Renal cortical epithelial cell (primary cell): ENCODE measurements at places on chromosomes 3 and 15.

- DNase-seq, result peak; percentile 44
Observed at GRCh38 chr3:60609446-60609845, 641.8 kb downstream of the FHIT start.

GRCh38 chr3:177680472-177680821 is 483.2 kb upstream of the TBL1XR1 start:
- peak; percentile 61 for DNase-seq

GRCh38 chr3:38989917-38990510 is 61.7 kb downstream of the SCN11A start:
- DNase-seq, result no peak

- no peak for DNase-seq
Observed at GRCh38 chr3:161406594-161407555, 35.6 kb upstream of the SPTSSB start.

- DNase-seq, result peak; percentile 13
Observed at GRCh38 chr15:60259469-60259868, 138.3 kb downstream of the ANXA2 start.

- peak; percentile 87 for DNase-seq
Observed at GRCh38 chr15:62752657-62753517, 289.7 kb upstream of the TPM1 start.

DNA sequence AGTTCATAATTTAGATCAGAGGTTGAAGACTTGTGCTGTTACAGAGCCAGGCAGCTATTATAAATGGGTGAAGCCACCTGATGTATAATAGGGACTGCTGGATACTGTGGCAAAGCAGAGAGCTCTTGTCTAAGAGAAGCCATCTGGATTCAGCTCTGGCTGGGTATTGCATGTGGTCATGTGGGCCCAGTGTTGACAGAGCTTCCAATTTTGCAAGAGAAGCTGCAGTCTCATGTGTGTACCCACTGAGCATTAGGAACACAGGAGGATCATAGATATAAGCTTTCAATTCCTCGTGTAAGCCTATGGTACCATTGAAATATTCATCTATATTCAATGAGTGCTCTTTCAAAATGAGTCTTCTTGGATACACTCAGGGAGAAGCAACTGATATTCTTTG is 303.9 kb upstream of the SLCO3A1 start:
- DNase-seq, result no peak

GRCh38 chr3:102529452-102529851 is 94.6 kb downstream of the ZPLD1 start:
- DNase-seq, result peak; percentile 54

DNA sequence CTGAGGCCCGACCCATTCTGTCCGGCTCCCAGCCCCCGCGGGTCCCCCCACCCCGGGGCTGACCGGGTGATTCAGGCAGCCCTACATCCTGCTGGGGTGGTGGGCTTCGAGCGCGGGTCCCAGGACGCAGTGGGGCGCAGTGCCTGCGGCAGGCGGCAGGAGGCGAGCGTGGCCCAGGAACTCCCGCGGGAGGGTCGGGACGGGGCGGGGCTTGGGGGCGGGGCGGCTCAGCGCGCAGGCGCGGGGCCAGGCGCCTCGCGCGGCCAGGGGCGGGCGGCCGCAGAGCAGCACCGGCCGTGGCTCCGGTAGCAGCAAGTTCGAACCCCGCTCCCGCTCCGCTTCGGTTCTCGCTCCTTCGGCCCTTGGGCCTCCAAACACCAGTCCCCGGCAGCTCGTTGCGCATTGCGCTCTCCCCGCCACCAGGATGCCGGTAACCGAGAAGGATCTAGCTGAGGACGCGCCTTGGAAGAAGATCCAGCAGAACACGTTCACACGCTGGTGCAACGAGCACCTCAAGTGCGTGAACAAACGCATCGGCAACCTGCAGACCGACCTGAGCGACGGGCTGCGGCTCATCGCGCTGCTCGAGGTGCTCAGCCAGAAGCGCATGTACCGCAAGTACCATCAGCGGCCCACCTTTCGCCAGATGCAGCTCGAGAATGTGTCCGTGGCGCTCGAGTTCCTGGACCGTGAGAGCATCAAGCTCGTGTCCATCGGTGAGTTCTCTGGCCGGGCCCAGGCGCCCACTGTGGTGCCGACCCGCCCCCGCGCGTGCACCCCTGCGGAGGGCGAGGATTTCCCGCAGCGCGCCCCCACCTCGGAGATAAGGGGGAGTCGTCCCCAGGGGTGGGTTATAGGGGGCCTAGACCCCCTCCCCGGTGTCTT is at the start of gene FLNB:
FLNB (plus strand) TSS at position 282 of the 885 bp plus-strand sequence; CDS start at position 425, 143 bp downstream.
- DNase-seq, result no peak

- DNase-seq, result no peak
Observed at GRCh38 chr3:46484388-46484787, 13.4 kb upstream of the RTP3 start.

DNA sequence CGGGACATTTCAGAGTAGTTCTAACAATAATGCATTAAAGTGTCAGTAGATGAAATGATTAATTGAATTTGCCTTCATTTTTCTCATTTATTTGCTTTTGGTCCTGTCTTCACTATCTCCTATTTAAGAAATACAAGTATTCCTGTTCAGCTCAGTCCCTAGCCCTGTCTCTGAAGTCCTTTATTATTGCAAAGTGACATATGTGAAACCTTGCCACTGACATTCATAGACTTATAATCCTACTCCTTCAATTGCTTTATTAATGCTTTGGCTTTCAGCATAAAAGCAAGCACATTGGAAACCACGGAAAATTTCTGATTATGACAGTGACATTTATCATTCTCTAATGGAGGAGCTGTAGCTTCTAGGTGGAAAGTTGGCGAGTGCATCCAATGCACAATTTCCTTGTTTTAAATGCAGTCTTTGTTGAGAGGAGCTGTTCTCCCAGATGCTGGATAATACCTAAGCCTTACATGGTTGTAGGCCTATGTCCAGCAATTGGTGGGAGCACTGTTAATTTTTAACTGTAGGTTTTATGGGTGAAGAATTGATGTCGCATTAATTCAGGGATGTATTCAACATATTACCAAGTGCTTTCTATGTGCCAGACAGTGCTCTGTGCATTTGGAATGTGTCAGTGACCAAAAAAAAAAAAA is 337.8 kb downstream of the FEZF2 start:
- peak; percentile 51 for DNase-seq

DNA sequence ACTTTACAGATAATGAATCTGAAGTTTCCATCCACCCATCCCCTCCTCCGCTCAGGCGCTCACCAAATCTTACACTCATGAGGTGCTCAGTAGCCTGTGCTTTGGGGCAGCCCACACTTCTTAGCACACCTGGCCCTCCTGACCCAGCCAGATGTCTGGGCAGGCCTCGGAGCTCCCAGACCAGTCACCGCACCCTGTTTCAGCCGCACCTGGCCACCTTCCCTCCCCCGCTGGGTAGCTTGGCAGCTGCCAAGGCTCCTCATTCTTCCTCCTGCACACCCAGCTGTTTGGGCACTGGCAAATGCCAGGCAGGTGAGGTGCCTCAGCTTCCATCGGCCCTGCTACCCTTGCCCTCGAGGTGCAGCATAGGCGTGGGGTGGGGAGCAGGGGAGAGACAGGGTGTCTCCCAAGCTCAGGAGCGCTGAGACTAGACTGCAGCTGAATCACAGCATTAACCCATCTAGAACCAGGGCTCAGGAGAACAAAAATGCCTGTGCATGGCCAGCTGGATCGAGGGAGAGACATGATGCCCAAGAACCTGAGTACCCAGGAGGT is 45.8 kb downstream of the CDC25A start:
- no peak for DNase-seq

- no peak for DNase-seq
Observed at GRCh38 chr3:196889844-196890708, 22.4 kb downstream of the SENP5 start.

- DNase-seq, result no peak
Observed at GRCh38 chr3:94822298-94822697, 759.4 kb downstream of the NSUN3 start.

GRCh38 chr3:148075771-148076716 is 621.7 kb upstream of the AGTR1 start:
- DNase-seq, result peak; percentile 72

DNA sequence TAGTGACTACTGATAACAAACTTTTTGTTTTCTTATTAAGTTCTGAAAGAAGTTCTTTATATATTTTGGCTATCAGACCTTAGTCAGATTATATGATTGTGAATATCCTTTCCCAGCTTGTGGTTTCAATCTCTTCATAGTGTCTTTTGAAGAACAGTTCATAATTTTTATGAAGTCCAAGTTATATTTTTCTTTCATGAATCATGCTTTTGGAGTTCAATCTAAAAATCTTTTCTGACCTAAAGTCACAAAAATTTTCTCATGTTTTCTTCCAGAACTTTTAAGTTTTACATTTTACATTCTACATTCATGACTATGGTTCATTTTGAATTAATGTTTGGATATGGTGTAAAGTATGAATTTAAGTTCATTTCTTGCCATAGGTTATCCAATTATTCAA is 34.2 kb upstream of the OCA2 start:
- no peak for DNase-seq

- no peak for DNase-seq
Observed at GRCh38 chr15:85011160-85011571, 29.5 kb downstream of the PDE8A start.
